ENCODE measurements at places on chromosomes 5 and 9.

DNA sequence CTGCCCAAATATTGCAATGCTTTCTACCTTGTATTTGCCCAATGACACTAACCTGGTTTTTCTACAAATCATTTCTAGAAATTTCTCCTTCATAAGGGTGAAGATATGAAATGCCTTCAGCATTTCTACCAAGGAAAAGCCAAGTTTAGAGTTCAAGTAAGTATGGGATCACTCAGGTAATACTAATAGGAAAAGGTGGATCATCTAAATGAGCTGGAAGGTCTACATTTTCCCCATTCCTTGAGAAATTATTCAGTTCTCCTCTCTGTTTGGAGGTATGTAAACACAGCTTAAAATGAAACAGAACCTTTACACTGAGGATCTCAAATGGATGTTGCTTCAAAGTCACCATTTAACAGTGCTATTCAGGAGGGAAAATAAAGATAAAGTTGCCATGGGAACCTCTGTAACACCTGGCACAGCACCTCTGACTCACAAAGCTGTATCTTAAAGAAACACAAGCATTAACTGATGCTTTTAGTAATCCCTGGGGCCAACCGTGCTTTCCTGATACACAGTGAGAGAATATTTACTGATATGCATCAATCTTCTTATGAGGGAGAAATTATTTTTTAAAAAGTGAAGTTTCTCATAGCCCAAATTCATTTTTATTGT lies 161.3 kb downstream of the DRD1 start:
- no peak for DNase-seq

GRCh38 chr5:114415760-114416159 lies 53.9 kb downstream of the KCNN2 start:
- DNase-seq = no peak

DNA sequence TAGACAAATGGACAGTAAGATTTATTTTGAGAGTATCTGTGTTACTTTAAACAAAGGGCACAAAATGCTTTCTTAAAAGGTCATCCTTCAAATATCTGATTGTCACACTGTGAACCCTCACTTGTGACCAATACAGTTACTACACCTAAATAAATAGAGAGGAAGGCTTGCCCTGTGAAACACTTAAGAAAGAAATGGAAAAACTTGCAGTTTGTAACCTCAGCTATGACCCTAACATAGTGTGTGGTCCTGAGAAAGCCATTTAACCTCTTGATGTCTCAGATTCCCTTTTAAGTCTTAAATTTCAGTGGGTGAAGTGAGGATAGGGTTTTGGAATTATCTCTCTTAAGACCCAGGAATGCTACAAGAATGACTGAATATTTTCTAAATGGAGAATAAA lies 126.7 kb upstream of the SLC27A6 start:
- no peak for DNase-seq

DNA sequence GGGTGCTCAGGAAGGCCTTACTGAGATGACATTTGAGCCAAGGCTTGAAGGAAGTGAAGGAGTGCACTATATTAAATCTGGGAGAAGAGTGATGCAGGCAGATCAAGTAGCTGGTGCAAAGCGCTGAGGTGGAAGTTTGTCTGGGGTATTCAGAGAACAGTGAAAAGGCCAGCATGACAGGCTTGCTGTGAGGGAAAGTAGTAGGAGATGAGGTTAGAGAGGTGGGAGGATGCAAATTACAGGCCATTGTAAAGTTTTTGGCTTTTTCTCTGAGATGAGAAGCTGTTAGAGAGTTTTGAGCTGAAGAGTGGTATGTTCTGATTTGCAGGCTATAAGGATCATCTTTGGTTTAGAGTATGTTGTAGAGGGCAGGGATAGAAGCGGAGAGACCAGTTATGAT lies 80.8 kb upstream of the GRHPR start:
- DNase-seq = no peak

DNA sequence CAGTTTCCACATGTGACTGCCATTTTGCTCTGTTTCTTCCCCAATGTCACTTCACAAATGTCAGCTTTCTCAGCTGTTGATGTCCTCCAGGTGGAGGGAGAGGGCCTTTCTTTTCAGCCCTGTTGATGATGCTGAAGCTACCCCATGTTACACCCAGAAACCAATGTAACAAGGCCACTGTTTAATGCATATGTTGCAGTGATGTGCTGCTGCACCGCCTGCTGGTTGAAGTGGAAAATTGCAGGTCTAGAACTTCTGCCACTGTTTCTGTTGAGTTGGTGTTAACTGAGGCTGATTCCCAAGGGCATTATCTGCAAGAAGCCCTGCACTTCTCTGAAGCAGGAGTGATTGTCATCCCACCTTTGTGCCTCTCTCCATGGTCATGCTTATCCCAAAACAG lies 428.4 kb downstream of the KDM4C start:
- no peak for DNase-seq

DNA sequence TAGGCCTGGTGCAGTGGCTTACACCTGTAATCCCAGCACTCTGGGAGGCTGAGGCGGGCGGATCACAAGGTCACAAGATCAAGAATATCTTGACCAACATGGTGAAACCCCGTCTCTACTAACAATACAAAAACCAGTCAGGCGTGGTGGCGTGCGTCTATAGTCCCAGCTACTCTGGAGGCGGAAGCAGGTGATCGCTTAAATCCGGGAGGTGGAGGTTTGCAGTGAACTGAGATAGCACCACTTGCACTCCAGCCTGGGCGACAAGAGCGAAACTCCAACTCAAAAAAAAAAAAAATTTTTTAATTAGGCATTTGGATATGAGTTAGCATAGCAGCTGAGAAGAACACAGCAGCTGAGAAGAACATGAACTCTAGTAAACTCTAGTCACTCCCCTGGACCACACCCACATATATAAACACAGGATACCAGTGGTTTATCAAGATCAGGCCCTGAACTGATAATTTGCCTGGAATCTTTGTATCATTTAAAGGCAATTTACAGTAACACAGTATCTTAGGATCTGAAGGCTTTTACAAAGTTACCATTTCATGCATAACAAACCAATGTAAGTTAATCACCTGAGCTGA lies 4.6 kb upstream of the UGCG start:
- DNase-seq = no peak
